Panc1 (cell line): ENCODE measurements at places on chromosomes 12 and 14. TPM values are rescaled to one million over a fixed set of nuclear protein-coding genes. Genes with fewer than 3 reads are reported as not detected.

GRCh38 chr12:21677622-21678277, 20.1 kb upstream of the LDHB start:
- no peak for DNase-seq

DNA sequence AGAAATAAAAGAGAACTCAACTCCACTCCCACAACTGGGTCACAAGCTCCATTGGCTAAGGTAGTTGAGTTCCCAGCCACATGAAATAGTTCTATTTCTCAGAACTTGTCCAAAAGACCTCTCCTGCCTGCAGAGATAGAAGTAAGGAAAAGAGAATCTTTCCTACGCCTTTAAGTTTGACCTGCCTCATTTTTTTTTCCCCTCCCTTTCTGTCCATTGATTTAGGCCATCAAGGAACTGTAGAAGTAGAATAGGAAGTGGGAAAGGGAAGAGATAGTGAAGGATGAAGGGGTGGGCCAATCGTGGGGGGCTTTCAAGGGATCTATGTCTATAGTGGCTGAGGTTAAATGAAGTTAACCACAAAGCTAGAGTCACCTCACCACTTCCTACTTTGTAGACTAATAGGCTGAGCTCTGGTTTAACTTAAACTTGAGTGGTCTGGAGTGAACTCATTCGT, 13.9 kb upstream of the NUDT4 start:
- DNase-seq: no peak

GRCh38 chr12:124436366-124436765, 131.0 kb downstream of the NCOR2 start:
- no peak for DNase-seq

GRCh38 chr12:93743229-93743998, 66.2 kb downstream of the CRADD start:
- no peak for DNase-seq

DNA sequence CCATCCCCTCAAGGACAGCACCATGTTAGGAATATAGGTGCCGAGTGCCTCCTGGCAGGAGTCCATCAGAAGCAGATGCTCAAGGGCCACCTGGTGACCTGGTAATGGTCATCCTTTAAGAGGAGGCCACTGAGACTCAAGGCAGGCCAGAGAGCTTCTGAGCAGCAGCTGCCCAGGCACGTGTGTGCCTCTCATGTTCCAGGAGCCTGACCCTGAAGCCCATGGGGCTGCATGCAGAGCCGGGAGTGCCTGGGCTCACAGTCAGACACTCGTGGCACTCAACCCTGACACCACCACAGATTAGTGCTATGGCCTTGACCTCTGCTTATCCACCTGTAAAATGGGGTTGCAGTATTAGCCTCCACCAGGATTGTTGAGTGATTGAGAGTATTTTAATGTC, 45.6 kb downstream of the C14orf132 start:
- DNase-seq: no peak

- DNase-seq: no peak
These were observed 35.7 kb downstream of the CNTN1 start for GRCh38 chr12:40727774-40728483.

DNA sequence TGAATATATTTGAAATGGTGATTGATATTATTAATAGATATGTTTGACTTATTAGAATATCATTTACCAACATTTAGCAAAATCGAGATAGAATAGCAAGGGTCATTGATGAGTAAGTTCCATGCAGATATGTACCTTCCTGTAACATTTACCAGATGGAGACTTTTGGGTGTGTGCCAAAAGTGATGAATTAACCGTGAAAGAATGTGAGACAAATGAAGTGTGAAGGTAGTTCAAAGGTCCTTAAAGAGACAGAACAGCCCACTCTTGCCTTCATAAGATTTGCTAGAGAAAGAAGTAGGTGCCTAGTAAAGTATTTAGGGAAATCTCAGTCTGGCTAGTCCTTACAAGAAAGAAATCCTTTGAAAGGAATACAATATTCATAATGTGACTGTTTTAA, 45.5 kb downstream of the FGD4 start:
- peak; percentile 71 for DNase-seq

- no peak for DNase-seq
These were observed 184.8 kb downstream of the KTN1 start for GRCh38 chr14:55764784-55765183.

- DNase-seq: no peak
These were observed 693.0 kb downstream of the NRXN3 start for GRCh38 chr14:78863143-78863542.

TPPP2 gene
- not detected for total RNA-seq

ACSS3 gene
- 0.10 TPM for total RNA-seq

CFAP251 gene
- 4.2 TPM for total RNA-seq

TTLL5 gene
- 23.5 TPM for total RNA-seq

CMA1 gene
- total RNA-seq: not detected

PLEKHA5 gene
- total RNA-seq: 6.3 TPM

RFX4 gene
- not detected for total RNA-seq
